ENCODE measurements at places on chromosomes 1 and 21.

DNA sequence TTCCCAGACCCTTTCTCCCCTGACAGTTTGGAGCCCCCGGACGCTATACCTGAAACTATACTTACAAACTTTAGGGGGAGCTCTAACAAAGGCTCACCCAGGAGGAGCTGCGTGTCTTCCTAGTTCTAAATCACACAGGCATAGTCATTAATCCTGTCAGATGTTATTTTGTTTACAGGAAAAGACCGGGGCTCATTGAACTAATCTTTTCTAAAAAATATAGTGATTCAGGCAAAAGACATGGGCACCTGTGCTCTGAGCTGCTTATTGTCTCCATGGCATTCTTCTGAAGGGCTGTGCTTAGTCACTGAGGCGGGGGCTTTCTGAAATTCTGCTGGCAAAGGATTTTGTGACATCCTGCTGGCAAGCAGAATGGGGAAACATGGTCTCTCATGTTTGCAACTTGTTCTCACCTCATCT lies 1577.0 kb downstream of the NCAM2 start:
- DNase-seq = no peak

GRCh38 chr1:18734461-18735223 lies 104.0 kb downstream of the PAX7 start:
- DNase-seq = no peak

- DNase-seq = no peak
These were observed 64.9 kb downstream of the KIFAP3 start for GRCh38 chr1:170009551-170009950.

GRCh38 chr1:40760984-40761383 lies 22.6 kb upstream of the KCNQ4 start:
- DNase-seq = no peak

- DNase-seq = no peak
These were observed 106.2 kb downstream of the TOMM20 start for GRCh38 chr1:235022341-235022980.

- no peak for DNase-seq
These were observed 43.6 kb upstream of the ETV3 start for GRCh38 chr1:157181790-157182189.

- DNase-seq = no peak
These were observed 56.4 kb downstream of the DIP2A start for GRCh38 chr21:46515109-46515508.

DNA sequence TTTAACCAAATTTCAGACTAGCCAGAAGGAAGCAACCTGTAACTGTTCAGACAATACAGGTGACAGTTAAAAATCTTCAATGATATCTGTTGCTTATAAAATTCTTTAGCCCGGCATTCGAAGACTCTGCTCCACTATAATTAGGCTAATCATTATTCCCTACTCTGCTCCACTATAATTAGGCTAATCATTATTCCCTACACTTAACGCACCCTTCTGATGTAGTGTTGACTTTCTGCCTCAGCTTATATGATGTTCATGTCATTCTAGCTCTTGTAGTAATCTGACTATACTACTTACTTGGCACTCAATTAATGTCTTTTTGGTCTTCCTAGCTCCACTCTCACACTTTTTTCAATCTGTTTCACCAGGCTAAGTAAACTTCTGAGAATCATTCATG lies 13.3 kb downstream of the TESK2 start:
- no peak for DNase-seq

GRCh38 chr1:51564124-51564523 lies 45.1 kb upstream of the EPS15 start:
- DNase-seq = no peak

GRCh38 chr1:29719253-29719652 lies 482.9 kb downstream of the PTPRU start:
- no peak for DNase-seq

- no peak for DNase-seq
These were observed 221.2 kb downstream of the SETD4 start for GRCh38 chr21:35838987-35839763.

DNA sequence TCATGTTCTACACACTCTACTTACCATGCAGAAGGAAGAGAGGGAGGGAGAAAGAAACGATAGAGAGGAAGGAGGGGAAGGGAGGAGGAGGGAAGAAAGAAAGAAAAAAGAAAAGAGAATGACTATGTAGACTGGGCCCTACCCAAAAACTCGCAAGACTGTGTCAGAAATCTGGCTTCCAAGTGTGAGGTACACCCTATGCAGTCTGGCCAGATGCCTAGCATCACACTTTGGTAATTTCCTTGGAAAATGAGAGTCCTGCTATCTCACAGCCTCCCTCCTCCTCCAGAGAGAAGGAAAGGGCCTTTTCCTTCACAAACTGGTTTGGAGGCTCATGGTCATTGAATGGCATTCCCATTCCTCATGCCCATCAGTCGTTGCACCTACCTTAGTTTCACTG lies 86.4 kb upstream of the LRRC8D start:
- no peak for DNase-seq

DNA sequence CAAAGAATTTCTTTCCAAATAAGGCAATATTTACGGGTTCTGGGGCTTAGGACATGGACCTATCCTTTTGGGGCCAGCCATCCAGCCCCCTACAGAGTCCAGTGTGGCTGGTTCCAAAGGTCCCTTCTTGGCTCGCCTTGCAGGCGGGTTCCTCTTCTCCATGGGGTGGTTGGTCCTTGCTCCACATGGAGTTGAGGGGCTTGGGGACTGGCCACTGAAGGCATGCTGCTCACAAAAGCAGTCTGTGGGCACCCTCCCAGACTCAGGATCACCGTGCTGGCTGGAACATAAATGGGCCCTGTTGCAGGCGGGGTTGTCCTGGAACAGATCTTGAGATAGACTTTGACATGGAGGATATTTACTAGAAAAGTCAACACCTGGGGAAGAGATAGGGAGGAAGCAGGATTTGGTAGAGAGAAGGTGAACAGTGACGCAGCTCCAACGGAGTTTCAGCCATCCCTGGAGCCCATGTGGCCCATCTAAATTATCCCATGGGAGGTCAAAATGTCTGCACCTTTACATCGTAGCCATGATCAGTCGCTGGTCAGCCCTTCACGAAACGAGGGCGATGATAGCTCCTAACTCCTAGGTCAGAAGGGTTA lies 39.1 kb upstream of the LRP8 start:
- no peak for DNase-seq

GRCh38 chr1:194268839-194269238 lies 1082.4 kb upstream of the B3GALT2 start:
- DNase-seq = no peak

GRCh38 chr1:66041654-66042053 lies 249.0 kb downstream of the PDE4B start:
- no peak for DNase-seq

DNA sequence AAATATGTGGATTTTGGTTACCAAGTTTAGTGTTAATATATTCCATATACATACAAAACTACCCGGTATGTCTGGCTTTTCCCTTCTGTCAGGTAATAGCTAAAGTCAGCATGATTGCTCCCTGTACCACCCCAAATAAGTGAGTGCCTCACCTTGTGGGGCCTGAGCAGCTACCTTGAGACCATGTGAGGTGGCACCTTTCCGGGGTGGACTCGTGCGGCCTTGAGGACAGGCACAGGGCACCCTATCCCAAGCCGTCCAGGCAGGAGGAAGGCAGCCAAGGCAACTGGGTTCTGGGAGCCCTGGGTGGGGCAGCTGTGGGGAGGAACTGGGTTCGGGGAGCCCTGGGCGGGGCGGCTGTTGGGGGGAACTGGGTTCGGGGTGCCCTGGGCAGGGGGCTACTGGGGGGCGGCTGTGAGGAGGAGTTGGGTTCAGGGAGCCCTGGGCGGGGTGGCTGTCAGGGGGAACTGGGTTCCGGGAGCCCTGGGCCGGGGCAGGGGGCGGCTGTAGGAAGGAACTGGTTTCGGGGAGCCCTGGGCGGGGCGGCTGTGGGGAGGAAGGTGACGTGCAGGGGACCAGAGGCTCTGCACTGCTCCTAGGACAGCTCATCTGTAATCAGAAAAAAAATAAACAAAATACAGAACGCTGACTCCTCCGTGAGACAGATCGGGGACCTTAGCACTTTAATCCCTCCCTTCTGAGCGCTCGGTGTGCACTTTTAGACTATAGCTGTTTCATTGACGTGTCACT lies 63.3 kb downstream of the POFUT2 start:
- no peak for DNase-seq

DNA sequence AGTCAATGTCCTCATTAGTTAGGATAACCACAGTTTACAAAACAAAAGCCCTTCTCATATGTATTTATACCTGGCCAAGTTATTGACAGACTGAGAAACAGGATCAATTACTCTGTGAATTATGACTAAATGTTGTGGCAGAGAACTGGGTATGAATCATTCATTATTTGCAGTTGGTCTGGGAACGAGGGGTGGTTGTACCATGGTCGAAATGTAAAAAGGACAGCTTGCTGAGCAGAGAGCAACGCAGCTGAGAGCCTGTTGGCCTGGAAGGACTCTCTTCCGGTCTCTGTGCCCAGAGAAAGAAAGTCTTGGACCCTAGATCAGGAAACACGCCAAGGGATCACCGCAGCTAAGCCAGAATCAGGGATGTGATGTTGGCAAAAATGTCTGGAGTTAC lies 169.6 kb downstream of the DISC1 start:
- DNase-seq = no peak

GRCh38 chr1:45410850-45411509 lies 70.7 kb upstream of the MUTYH start:
- DNase-seq = no peak

DNA sequence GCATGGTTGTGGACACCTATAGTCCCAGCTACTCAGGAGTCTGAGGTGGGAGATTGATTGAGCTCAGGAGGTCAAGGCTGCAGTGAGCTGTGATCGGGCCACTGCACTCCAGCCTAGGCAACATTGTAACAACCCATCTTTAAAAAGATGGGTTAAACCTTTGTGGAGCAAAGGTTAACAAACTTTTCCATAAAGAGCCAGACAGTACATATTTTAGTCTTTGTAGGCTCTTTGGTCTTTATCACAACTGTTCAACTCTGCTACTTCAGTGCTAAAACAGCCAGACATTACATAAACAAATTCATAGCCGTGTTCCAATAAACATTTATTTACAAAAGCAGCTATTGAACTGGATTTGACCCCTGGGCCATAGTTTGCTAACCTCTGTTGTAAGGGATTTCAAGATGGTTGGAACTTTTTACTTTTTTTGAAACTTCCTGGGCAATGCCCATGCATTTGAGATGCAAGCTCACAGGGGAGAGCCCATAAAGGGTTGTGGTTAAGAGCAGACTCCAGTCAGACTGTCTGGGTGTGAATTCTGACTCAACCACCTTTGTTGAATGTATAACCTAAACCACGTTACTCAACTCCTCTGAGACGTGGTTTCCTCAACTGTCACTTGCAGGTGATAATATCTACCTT lies 10.8 kb downstream of the INAVA start:
- no peak for DNase-seq

DNA sequence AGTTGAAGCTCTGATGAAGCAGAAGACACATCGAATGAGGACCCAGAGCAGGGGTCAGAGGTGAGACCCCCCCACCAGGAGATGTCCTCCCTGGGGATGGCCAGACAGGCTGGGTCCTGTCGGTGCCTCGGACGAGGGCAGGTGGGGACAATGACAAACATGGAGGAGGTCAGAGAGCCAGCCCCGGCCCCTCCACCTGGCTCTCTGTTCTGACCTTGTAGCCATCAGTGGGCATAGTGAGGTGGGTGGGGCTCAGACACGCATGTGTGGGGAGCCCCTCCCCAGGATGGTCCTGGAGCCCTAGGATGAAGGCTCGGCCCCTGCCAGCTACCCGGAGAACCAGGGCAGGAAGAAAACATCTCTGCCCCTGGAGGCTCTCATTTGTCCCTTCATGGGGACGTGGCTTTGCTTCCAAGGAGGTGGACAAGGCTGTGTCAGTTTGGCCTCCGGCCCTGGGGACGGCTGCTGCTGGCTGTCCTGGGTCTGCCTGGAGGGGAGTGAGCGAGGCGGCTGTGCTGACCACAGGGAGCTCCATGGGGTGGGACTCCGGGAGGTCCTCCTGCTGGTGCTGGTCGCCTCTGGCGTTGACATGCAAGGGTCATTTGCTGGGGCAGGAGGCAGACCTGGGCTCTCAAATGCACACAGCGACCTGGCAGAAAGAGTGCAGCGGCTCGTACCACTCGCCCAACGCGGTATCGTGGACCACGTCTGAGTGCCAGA lies 2.6 kb downstream of the KRTAP10-6 start:
- DNase-seq = no peak

GRCh38 chr1:76268341-76268740 lies 193.8 kb downstream of the ST6GALNAC3 start:
- no peak for DNase-seq

DNA sequence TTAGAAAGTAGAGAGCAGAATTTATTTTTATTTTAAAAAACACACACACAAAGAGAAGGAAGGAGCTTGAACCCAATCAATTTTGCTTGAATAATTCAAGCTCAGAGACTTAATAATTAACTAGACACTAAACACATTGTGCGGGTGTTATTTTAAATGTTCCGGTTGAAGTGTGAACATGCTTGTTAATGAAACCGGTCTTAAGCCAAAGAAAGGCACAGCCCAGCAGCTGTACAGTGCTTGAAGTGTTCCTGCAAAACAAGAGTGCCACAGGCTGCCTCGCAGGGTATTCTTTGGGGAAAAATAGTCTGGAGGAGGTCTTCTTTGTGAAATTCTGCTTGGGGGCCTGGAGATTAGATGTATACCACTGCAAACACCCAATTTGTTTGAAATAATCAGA lies 2.2 kb upstream of the CDC42BPA start:
- DNase-seq = no peak

DNA sequence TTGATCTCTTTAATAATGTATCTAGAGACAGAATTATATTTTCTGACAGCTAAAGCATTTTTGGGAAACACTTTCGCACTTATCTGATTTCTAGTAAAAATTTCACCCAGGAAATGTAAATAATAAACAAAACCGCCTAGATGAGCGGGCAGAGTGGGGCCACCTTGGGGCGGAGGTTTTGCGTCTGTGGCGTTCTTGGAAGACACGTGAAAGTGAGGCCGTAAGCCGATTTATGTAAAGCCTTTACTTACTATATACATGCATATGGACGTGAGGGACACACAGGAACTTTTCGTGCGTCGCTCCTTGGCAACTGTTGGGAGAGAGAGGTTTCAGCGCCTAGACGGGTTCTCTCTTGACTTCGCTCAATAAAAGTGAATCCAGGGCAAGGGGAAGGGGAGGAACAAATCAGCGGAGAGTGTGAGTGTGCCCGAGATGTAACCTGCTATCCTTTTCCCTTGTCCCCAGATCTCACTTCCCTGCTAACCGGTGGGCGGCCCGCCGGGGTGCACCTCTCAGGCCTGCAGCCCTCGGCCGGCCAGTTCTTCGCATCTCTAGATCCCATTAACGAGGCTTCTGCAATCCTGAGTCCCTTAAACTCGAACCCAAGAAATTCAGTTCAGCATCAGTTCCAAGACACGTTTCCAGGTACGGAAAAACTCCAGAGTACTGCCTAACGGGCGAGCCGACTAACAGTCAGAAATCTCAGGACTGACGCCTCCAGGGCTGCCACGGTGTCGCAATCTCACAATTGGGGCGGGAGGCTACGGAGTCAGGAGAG lies 1.7 kb downstream of the HLX start:
- DNase-seq = peak; percentile 69
